Glomerular endothelial cell (primary cell): ENCODE measurements at places on chromosomes 16 and 17.

GRCh38 chr17:13070732-13071131, 52.9 kb upstream of the ELAC2 start:
- no peak for DNase-seq

DNA sequence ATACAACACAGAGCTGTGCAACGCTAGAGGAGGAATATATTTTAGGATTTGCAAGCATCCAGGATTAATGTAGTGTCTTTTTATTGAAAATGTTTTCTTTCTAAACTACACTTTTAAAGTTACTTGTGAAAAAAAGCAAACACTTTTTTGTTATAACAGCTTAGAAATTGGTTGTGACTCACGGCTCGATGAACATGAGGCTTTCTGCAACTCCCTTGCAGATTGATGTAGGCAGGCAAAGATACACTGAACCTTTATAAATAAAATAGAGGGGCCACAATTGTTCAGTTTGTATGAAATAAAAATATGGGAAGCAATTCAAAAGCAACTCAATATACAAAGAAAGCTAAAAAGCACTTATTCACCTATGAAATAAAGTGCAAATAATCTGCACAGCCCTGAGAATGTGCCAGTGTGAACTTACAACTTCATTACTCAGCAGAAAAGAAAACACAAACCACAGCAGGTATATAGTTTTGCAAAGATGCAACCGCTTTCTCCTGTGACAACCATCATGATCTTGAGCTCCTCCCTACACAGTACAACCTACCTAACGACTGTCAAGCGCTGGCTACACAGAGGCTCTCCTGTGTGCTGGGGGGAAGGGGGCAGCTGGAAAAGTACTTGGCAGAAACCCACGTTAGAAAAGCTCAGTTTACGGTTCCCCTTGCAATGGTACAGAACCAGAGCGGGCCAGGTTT, 948 bp downstream of the LUC7L start:
- DNase-seq: no peak

GRCh38 chr17:29582772-29583171, 6.7 kb downstream of the GIT1 start:
- no peak for DNase-seq

GRCh38 chr17:5203178-5203907, 11.7 kb upstream of the ZNF594 start:
- no peak for DNase-seq

DNA sequence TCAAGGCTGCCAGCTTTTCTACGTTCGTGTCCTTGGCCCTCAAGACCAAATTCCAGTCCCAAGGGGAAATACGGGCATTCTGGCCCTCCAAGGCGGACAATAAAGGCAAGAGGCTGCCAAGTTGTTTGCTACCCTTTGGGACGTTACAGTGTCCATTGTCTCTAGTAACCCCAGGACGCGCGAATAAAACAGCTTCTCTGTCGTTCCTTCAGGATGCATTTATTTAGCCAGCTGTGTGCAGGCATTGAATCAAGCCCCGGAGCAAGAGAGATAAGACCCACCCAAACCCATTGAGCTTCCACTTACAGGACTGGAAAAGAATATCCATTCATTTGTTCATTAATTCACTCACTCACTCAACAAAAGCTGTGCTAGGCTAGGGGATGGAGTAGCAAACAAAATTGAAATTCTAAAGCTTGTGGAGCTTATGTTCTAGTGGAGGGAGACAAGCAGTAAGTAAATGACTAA, 656 bp downstream of the MRPL58 start:
- no peak for DNase-seq

- no peak for DNase-seq
Measured at GRCh38 chr17:81376946-81377714, 18.1 kb upstream of the BAHCC1 start.

GRCh38 chr17:82528484-82529265, 9.1 kb downstream of the FOXK2 start:
- no peak for DNase-seq
